ENCODE measurements at places on chromosomes 6 and 20. TPM values are rescaled to one million over a fixed set of nuclear protein-coding genes. Genes with fewer than 3 reads are reported as not detected.

CST7 gene
- total RNA-seq: not detected

OTOR gene
- total RNA-seq: not detected

SEMG1 gene
- 4.0 TPM for total RNA-seq

TMEM244 gene
- total RNA-seq: not detected

TFAP2D gene
- not detected for total RNA-seq

FILIP1 gene
- 3.7 TPM for total RNA-seq

TBX18 gene
- total RNA-seq: not detected

ARMH2 gene
- total RNA-seq: not detected

FANCE gene
- total RNA-seq: 18.5 TPM

ANKEF1 gene
- 9.7 TPM for total RNA-seq

KIAA1755 gene
- total RNA-seq: 0.12 TPM

GSTA2 gene
- total RNA-seq: not detected

HELZ2 gene
- total RNA-seq: 48.9 TPM

HEY2 gene
- 3.7 TPM for total RNA-seq

All from GM23338 (cell line).